Activated CD4-positive, alpha-beta T cell treated with anti-CD3 and anti-CD28 coated beads, Interleukin-2, amount 10 ng/mL, durations not matched to agents 24 days and 14 days (primary cell): ENCODE measurements at places on chromosomes 1 and 21.
A peak's percentile ranks its signal among the peaks of the same experiment; 100 is the strongest.

GRCh38 chr1:202011994-202012393, 1.6 kb downstream of the ELF3 start:
- DNase-seq: no peak

GRCh38 chr1:230752407-230752806, 5.2 kb downstream of the CAPN9 start:
- DNase-seq: no peak

DNA sequence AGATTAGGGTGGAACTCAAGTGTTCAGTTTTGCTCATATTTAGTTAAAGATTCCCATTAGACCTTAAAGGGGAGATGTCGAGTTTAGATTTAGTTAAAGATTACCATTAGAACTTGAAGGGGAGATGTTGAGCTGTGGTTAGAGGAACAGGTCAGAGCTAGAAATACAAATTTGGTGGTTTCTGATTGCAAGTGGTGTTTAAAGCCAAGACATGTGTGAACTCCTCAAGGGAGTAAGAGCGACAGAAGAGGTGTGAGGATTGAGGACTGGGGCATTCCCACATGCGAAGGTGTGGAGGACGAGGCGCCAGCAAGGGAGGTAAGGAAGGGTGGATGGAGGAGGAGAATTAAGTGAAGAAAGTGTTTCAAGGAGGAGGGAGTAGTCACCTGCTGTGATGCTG, 168.6 kb downstream of the IER5 start:
- DNase-seq: no peak

DNA sequence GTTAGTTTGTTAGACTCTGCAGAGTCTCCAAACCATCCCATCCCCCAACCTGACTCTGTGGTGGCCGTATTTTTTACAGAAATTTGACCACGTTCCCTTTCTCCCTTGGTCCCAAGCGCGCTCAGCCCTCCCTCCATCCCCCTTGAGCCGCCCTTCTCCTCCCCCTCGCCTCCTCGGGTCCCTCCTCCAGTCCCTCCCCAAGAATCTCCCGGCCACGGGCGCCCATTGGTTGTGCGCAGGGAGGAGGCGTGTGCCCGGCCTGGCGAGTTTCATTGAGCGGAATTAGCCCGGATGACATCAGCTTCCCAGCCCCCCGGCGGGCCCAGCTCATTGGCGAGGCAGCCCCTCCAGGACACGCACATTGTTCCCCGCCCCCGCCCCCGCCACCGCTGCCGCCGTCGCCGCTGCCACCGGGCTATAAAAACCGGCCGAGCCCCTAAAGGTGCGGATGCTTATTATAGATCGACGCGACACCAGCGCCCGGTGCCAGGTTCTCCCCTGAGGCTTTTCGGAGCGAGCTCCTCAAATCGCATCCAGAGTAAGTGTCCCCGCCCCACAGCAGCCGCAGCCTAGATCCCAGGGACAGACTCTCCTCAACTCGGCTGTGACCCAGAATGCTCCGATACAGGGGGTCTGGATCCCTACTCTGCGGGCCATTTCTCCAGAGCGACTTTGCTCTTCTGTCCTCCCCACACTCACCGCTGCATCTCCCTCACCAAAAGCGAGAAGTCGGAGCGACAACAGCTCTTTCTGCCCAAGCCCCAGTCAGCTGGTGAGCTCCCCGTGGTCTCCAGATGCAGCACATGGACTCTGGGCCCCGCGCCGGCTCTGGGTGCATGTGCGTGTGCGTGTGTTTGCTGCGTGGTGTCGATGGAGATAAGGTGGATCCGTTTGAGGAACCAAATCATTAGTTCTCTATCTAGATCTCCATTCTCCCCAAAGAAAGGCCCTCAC, at the start of gene OLIG2:
Gene OLIG2 (plus strand): TSS at position 447 of the 954 bp plus-strand sequence. CDS start 928 bp downstream, outside the sequence.
- peak; percentile 62 for DNase-seq

DNA sequence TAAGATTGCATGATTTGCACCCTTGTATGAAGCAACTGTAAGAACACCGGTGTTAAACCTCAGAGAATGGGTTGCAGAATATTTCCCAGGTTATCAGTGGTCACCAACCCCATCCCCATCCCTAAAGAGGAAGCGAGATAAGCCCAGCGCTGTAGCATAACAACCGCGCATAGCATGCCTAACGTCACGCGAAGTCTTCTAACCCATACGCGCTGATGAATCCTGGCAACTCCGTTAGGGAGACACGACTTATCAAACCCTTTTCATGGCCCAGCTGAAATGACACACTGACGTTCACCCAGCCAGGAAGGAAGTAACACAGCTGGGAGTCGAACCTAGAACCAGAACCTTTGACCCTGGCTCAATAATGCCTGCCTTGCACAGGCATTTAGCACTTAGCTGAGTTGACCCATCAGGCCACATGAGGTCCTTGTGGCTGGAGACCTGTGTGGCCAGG, 24.2 kb downstream of the TMEM51 start:
- DNase-seq: no peak

GRCh38 chr1:186915555-186915954, 86.8 kb downstream of the PLA2G4A start:
- DNase-seq: peak; percentile 13

GRCh38 chr1:91555074-91555730, 54.6 kb downstream of the CDC7 start:
- DNase-seq: no peak

DNA sequence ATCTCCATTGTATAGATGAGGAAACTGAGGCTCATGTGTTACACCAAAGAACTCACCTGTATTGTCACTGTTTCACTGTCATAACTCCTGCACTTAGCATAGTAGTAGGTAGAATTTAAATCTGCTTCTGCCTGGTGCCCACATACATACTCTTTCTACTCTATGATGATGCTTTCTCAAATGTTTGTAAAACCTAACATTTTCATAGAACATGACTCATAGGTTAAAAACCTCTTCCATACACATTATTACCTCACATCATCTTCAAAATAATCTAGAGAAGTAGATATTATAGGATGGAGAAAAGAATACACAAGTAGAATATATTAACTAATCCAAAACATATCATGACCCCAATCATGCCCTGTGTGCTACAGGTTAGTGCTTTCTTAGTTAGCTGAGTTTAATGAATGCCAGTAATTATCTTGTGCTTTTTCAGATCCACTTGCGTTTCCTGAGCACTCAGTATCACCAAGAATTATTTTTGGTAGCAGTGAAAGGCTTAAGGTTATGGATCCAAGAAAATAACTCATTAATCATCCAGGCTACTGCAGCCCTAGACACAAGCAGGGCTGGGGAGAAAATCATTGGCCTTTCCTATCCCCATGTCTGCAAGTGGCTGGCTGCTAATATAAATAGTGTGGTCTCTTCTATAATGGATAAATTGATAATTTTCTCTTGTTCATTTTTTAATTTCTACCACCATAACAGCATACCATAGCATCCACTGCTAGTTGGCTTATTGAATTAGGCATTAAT, 156.9 kb downstream of the LRRC40 start:
- DNase-seq: no peak

GRCh38 chr1:177600936-177601335, 368.9 kb downstream of the SEC16B start:
- no peak for DNase-seq

DNA sequence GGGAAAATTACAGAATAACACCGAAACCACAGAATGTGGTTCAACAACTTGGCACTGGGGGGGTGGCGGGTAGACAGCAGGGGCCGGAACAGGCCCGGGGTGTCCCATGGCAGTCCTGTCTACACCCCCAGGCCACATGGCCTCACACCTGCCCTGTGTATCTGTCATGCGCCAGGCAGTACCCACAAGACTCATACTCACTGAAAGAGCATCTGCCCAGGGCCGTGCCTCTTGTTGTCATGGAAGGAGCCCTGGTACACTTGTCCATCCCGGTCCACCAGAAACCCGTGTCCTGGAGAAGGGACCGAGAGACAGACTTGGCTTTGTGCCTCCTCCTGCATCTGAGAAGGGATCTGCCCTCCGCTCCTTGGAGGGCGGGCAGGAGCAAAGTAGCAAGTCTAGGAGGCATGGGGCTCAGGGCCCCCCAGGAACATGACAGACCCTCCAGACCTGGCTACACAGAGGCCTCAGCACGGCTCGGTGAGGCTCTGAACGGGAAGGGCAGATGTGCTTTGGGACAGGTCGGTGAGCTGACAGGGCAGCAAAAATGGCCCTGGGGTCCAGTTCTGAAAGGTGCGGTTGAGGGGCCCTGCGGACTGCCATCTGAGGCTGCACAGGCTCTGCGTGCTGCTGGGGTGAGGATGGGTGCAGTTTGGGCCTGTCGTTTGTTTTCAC, 5.6 kb downstream of the MORN1 start:
- no peak for DNase-seq

DNA sequence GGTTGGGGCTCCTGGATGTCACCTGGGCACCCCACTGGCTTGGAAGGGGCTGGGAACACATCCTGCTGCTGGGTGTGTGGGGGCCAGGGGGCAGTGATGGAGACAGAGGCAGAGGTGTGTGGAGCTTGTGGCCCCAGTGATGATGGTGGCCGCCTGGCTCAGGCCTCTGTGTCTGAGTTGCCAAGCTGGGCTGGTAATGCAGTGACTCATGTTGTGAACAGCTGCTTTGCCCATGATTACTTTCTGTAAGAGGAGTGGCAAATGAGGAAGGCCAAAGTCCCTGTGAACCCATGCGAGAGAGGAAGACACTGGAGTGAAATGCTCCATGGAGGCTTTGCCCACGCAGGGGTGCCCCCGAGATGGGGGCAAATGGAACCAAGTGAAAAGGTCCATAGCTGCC, 86.8 kb downstream of the KCNJ6 start:
- no peak for DNase-seq

DNA sequence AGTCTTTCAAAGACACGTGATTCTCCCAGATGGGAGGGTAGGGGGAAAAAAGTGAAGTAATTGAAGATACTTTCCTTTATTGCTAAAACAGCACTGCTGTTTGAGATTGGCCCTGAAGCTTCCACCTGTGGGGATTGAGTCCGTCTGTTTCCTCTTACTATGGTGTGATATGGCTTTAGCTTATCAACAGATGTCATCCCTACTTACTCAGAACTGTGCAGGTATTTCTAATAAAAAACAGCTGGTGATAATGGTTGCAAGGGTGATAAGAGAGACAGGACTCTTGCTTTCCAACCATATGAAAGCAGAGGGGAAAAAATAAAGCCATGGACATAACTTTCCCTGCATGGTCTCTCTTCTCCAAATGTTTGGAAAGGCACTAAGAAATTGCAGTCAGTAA, 41.7 kb upstream of the C8B start:
- DNase-seq: no peak

- DNase-seq: peak; percentile 83
These were observed 2.4 kb downstream of the ARID1A start for GRCh38 chr1:26697978-26698849.

DNA sequence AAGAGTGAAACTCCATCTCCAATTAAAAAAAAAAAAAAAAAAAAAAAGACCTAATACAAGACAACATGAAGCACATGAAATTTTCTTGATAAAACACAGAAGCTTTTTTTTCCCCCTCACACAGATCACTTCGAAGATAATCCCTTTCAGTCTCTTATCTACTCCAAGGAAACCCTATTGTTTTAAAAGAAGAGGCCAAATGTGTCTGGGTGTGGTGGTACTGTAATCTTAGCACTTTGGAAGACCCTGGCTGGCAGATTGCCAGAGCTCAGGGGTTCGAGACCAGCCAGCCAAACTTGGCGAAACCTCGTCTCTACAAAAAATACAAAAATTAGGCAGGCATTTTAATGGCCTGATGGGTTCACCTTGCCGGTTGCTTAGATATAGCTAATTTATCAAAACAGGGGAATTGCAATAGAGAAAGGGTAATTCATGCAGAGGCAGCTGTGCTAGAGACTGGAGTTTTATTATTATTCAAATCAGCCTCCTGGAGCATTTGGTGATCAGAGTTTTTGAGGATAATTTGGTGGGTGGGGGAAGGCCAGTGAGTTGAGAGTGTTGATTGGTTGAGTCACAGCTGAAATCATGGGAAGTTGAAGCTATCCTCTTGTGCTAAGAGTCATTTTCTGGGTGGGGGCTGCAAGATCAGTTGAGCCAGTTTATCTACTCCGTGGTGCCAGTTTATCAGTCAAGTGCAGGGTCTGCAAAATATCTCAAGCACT, 62.5 kb downstream of the SLC16A1 start:
- DNase-seq: no peak

- no peak for DNase-seq
These were observed 146.9 kb downstream of the RWDD3 start for GRCh38 chr1:95380909-95381308.

GRCh38 chr1:20998826-20999225, 177.9 kb downstream of the EIF4G3 start:
- DNase-seq: no peak

- no peak for DNase-seq
These were observed 4.2 kb upstream of the PTPN22 start for GRCh38 chr1:113875714-113876113.

DNA sequence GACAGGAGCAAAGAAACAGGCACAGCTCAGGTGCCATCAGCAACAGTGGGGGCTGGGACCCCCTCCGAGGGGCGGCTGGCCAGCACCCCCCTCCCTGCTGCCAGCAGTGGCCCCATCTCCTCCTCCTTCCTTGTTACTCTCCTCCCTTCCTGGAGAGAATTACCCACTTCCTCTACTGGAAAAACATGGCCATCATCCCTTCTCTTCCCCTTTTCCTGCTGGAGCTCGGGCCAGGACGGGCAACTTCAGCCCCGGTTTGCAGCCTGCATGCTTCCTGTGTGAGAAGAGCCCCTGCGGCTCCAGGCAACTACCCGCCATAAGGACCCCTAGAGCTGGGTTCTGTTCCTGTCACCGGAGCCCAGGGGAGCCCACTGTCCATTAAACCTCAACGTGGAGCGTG, 17.6 kb downstream of the MEGF6 start:
- no peak for DNase-seq

- DNase-seq: no peak
These were observed 36.2 kb upstream of the C1QA start for GRCh38 chr1:22600071-22600816.

- no peak for DNase-seq
These were observed 30.0 kb upstream of the CRNN start for GRCh38 chr1:152444045-152444444.

DNA sequence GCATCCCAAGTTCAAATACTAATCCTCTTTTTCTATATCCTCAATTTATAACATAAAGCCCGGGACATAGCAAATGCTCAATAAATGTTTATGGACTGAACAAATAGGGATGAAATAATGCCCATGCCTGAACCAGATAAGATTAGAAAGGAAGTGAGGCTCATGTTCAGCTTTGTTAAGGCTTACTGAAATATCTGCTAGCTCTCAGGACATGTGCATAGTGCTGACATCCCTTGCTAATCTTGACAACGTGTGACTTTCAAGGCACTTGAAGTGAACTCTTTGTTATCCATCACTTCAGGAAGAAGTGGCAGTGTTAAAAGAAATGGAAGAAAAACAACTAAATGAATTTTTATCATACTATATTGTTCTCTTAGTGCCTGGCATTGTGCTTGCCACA, 260.3 kb upstream of the SGIP1 start:
- DNase-seq: no peak

DNA sequence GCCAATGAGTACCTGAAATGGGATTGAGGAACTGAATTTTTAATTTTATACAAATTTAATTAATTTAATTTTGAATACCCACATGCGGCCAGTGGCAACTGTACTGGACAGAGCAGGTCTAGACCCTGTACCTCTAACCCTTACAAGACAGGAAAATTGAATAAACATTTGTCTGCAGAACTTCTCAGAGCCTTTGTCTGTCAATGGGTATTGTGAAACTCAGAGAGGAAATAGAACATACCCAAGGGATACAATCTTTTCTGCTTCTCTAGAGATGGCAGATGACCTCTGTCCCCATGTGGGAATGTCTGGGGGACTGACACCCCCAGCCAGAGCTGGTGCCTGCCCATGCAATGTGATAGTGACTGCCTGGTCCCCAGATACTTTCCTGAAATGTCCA, 220.6 kb downstream of the TM2D1 start:
- DNase-seq: no peak

- DNase-seq: no peak
These were observed 26.3 kb downstream of the USP24 start for GRCh38 chr1:55188909-55189308.
